ENCODE measurements at places on chromosomes 5 and 9.

- no peak for DNase-seq
Measured at GRCh38 chr5:9543311-9543920, 2.5 kb downstream of the SEMA5A start.

DNA sequence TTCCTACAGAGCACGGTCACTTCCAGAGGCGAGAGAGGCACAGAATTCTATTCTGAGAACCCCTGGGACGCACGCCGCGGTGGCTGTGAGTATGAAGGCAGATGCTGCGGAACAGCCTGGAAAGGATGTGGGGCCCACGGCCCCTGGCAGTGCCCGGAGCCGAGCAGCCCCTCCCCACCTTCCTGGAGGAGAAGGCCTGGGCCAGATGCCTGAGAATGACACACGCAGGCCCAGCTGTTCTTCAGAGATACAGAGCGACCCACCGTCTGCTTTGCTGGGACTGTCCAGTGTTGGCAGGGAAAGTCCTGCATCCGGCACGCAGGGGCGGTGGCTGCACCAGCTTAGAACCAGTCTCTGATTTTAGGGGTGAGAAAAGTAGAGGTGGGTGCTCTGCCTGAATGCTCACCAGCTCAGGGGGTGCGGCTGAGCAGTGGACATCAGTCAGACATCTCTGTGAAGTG, 116.7 kb upstream of the LPCAT1 start:
- no peak for DNase-seq

- DNase-seq: no peak
Measured at GRCh38 chr9:134350416-134350994, 24.2 kb downstream of the RXRA start.

GRCh38 chr5:157870837-157871834, 12.2 kb upstream of the CLINT1 start:
- DNase-seq: no peak

DNA sequence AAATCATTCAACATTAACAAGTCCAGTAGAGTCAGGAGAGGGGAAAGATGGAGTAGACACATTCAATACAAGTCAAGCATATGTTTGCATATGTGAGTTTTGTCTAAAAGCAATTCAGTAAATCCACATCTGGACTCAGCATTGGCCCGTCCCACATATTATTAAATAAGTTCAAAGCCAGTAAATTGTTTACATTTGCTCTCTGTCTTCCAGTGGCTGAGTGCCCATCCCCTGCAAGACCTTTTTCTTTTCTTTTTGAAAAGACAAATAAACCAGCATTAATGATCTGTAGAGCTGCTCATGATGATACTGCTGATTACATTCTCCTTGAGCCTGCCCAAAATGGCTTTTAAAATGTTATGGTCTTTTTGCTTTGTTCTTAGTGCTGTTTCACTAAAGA, 71.1 kb downstream of the TNC start:
- DNase-seq: no peak

DNA sequence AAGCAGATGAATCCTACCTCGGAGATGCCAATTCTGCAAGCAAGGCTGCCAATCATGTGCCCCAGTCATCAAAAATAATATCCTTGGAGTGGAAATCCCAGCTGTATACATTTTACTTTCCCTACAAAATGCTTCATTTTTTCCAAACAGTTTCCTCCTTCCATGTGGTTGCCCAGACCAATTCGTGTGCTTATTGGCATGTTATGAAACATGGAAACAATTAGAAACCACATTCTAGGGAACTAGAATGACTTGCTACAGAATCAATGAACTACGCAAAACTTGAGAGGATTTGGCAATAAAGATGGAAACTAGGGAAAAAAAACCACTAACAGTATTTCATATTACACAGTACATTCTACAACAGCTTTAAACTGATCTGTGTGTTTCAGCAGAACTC, 584.5 kb upstream of the DMAC1 start:
- DNase-seq: no peak

GRCh38 chr5:27598576-27598975, 560.2 kb upstream of the CDH9 start:
- no peak for DNase-seq
